ENCODE measurements at places on chromosomes 2 and 18.

DNA sequence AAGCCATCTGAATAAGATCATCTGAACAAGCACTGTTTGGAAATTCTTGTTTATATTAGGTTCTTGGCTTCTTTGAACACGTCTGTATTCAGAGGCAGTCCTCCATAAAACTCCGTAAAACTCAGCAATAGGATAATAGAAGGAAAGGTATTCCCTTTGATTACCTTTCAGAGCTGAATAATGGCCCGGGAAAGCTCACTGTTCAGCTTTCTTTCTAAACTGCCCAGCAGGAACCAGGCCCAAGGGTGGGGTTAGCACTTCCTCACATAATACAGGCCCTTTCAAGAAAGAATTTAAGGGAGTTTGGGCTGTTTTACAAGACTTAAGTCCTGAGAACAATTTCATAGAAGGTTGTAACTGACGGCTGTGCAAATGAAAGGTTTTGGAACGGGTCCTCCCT is 72.2 kb upstream of the PHLPP1 start:
- no peak for DNase-seq

DNA sequence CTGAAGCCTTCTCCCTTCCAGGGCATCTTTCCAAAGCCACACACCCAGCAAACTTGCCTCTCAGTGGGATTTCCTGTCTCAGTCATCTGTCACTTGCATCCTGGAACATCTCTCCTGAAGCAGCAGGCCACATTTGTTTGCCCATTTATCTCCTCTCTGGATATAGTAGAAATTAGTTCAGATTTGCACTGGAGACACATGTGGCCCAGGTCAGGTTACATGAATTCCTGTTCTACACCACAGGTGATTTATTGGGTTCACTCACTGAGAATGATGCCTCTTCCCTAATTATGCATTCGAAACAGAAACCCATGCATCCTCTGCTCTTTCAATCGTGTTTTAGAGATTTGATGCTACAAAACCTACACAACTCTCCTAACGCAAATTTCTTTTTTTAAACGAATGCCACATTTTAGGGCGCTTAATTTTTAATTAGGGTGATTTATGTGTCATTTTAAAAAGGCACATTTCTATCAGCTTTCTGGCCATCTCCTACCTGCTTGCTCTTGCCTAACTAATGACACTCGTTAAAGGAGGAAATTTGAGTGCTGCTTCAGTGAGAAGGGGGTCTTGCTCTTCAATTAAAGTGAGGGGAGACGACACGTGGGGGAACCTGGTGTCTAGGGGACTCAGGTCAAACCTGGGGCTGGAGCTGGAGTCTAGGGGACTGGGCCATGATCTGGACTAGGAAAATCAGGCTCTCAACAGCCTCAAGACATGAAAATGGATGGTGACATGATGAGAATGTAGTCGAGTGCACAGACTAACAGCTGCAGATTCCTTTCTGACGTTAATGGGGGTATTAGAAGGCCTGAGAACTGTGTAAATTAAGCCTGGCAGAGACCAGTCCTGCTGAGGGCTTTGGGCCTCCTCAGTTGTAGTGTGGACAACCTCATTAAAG is 221.4 kb downstream of the CLIP4 start:
- DNase-seq = no peak

DNA sequence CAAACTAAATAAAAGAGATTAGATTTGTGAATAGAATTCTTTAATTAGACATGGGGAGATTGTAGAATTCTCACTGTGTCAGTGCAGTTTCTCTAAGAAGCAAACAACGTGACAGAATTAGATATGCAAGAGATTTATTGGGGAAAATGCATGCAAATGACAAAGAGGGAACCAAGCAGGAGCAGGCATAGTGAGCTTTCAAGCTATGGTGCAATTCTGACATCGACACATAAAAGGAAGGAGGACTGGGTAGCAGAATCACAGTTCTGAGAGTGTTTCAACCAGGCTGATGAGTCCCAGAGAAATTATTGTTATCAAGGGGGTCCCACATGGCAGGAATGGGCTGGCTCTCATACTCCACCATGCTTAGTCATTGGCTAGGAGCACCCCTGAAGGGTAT is 338.4 kb downstream of the FIGN start:
- no peak for DNase-seq

DNA sequence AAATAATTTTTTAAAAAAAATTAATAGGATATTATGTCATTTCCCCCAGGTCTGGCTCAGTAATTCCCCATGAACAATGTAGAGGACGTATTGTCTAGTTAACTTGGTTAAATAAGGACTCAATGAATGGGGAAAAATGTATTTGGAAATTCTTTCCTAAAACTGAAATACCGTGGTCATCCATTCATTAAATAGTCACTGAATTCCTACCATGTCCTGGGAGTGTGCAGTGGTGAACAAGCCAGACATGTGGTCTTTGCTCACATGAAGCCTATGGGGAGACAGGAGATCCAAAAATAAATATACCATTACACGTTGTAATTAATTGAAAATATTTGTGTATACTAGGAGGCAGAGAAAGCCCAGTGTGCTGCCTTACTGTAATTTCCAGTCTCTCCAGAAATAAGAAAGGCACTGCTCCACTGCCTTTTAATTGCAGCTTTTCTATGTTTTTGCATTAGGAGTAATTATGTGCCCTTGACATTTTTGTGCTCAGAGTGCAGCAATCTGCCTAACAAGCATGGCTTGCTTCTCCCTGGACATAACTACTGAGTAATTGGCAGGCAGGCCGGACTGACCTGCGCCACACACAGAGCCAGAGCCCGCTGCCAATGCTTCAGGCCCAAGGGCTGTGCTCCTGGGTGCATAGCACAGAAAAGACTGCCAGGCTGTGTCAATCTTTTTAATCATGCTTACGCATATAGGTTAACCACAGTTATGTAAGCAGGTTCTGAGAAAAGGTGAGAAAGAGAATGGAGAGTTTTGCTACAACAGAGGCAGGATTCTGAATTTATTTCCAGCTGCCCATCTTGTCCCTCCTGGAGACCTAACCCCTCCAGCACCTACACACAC is 22.2 kb upstream of the TTC39C start:
- no peak for DNase-seq

- no peak for DNase-seq
Observed at GRCh38 chr2:142989273-142990204, 112.1 kb downstream of the KYNU start.

- DNase-seq = no peak
Observed at GRCh38 chr18:6255886-6256285, 158.8 kb downstream of the L3MBTL4 start.

Measured in activated CD4-positive, CD25-positive, alpha-beta regulatory T cell treated with anti-CD3 and anti-CD28 coated beads, Interleukin-2, amount 50 U/mL, for 16 hours (primary cell).